ENCODE measurements at places on chromosomes 16 and 17.

DNA sequence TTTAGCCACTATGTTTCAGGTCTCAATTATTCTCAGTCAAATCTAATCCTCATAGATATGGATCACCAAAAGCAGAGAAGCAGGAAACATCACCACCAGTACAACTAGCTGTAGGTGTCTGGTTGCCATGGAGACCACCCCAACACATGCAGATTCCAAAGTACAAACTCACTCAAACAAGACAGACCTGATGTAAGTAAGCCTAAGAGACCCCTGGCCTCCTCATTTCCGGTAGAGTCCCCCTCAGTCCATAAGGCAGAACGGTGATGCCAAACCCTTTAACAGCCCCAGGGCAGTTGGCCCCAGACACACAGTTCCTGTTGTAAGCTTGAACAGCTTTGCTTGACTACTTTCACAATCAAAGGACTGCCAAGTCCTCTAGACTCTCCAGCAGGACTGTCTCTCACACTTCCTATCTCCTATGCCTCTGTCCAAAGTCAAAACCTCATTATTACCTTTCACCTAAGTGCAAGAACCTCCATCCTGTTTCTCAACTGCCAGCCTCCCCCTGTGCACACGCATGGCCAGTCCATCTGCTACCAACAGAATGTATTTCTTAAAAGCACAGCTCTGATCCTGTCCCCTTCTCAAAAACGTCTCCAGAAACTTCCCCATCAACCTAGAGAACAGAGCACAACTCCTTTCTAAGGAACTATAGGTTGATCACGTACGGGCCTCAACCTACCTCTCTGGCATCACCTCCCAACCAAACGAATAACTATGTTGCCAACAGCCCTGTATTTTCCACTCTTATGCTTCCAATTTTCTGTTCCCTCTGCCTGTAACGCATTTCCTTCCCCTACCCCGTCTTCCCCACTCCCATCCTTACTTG, 23.9 kb downstream of the SLC39A11 start:
- no peak for DNase-seq

DNA sequence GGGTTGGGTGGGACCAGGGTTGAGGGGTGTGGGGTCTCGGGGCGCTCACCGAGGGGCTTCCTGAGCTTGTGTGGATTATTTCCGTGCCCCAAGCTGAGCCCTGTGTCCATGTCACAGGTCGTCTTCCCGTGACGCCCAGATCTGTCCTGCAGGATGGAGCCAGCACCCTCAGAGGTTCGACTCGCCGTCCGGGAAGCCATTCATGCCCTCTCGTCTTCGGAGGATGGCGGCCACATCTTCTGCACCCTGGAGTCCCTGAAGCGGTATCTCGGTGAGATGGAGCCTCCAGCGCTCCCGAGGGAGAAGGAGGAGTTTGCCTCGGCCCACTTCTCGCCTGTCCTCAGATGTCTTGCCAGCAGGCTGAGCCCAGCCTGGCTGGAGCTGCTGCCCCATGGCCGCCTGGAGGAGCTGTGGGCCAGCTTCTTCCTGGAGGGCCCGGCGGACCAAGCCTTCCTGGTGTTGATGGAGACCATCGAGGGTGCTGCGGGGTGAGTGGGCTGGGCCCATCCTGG, 1.0 kb downstream of the TELO2 start:
- DNase-seq: no peak

DNA sequence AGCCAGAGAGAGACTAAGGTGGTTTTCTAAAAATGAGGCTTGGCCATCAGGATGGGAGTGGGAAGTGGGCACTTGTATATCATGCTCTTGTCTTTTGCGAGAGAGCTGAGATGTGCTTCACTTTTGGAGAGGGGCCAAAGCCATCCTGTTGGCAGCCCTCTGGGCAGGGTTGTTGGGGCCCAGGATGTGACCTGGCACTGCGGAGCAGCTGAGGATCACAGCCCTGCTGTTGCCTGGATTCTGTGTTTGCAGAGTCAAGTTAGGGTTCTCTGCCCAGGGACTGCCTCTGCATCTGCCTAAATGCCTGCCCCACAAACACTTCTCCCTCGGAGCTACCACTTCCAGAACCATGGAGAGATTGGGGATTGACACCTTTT, 71.2 kb downstream of the PLD6 start:
- no peak for DNase-seq

DNA sequence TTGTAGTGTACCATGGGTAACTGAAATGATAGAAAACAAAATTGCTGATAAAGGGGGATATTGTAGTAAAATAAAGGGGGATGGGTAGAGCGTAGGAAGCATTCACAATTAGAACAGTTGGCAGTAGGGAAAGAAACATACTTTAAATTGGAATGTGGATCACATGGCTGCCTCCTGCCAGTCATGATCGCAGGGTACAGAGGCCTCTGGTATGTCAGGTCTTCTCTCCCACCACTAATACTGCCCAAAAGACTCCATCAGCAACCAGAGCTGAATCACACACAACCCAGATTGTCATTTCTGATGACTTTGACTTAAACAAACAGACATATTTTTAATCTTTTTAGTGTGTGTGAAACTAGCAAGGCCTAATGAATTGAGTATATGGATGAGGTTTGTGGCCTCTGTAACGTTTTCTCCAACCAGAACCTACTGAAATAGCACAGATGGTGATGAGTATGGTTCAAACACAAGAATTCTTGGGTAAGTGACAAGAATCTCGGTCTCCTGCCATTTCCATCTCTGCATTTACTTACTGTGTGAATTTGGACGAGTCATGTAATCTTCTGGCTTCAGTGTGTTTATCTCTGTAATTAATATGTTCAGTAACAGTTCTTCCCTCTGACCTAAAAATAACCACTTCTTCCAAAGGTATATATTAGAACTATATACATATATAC, 112.6 kb downstream of the USP22 start:
- DNase-seq: no peak

- DNase-seq: no peak
These were observed 5.5 kb upstream of the SRCIN1 start for GRCh38 chr17:38611070-38611786.

DNA sequence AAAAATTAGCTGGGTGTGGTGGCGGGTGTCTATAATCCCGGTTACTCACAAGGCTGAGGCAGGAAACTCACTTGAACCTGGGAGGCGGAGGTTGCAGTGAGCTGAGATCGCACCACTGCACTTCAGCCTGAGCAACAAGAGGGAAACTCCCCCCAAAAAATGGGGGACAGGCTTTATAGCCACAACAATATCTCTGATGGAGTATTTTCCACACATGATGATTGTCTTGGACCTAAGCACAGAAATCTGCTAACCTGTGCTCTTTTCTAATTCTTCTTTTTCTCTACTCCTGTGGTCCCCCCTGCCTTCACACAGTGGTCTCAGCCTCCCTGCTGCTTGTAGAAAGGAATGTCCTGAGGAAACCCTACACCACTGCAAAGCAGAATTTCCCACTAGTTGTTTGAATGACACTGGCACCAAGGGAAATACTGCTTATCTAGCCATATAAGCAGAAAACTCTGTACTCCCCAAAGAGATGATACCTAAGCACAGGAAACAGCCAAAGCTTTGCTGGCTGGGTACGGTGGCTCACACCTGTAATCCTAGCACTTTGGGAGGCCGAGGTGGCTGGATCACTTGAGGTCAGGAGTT, 117.6 kb downstream of the USP31 start:
- no peak for DNase-seq

GRCh38 chr17:42818379-42818778, 5.7 kb downstream of the BECN1 start:
- no peak for DNase-seq

DNA sequence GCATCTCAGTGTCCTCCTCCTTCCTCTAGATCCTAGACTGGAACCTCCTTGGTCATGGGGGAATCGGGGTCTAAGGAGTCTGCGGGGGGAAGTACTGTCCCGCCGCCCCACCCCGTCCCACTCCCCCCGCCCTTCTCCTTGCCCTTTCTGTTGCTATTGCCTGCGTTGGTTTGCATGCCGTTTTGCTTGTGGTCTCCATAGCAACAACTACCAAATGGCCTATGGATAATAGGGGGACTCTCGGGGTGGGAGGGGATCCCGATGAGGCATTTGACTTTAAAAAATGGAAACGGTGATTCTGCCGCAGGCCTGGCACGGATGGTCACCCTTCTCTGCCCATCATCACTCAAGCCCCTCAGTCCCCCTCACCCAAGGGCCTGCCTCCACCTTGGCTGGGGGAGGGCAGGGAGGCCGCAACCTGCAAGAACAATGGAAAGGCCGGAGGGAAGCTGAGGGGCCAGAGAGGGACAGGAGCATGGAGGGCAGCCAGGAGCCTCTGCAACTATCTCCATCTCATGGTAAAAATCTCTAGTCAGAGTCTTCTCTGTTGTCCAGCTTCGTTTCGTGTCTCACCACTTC, 231.4 kb upstream of the TNRC6C start:
- DNase-seq: no peak

DNA sequence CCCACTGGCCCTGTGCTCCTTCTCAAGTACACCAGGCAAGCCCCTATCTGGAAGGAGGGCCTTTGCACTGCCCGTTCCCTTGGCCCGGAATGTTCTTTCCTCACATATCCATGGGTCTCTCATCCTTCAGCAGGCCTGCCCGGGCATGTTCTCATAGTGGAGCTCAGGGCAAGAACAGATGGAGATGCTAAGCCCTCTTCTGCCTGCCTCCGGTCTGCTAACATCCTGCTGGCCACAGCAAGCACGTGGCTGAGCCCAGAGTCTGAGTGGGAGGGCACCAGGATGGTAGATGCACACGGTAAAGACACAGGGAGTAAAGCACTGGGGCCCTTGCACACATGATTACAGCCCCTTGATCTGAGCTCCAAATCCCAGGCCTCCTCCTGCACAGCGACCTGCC, 19.8 kb upstream of the ANKRD40CL start:
- no peak for DNase-seq

DNA sequence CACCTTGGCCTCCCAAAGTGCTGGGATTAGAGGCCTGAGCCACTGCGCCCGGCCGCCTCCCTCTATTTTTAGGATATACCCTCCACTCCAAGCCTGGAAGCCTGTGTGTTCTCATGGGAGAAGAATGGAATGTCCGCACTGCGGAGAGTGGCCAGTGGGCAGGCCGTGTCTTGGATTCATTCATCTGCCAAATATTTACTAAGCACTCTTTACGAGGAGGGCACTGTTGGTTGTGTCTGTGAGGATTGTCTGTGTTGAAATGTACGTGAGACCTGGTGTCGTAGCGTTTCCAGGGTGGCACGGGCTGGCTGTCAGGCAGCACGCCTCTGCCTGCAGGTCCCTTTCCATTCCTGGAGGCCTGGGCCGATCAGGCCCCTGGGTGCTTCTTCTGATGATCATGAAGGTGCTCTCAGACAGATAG, 19.2 kb downstream of the PGS1 start:
- DNase-seq: no peak

DNA sequence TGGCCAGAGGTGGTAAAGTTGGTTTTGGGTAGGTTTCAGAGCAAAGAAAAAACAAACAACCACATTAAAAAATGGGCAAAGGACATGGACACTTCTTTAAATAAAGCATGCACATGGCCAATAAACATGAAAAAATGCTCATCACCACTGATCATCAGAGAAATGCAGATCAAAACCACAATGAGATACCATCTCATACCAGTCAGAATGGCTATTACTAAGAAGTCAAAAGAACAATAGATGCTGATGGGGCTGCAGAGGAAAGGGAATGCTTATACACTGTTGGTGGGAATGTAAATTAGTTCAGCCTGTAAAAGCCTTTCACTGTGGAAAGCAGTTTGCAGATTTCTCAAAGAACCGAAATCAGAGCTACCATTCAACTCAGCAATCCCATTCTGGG, 598.4 kb upstream of the SOX9 start:
- DNase-seq: no peak

GRCh38 chr17:67488161-67488560, 111.1 kb downstream of the PITPNC1 start:
- no peak for DNase-seq

DNA sequence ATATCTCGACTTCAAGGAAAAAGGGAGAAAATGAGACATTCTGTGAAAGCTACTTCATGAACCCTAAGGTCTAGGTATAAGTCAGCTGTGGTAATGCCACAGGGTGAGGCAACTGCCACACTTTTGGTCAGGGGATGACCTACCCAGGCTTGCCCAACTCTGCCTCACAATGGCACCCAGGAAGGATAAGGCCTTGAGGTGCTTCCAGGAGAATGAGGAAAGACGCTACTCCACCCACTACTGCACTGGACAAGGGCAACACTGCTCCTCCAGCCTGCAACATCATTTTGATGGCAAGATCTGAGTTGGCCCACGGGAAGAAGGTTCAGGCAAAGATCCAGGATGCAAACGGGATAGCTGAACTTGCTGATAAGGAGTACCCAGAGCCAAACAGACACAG, 22.0 kb upstream of the GFOD2 start:
- DNase-seq: no peak

DNA sequence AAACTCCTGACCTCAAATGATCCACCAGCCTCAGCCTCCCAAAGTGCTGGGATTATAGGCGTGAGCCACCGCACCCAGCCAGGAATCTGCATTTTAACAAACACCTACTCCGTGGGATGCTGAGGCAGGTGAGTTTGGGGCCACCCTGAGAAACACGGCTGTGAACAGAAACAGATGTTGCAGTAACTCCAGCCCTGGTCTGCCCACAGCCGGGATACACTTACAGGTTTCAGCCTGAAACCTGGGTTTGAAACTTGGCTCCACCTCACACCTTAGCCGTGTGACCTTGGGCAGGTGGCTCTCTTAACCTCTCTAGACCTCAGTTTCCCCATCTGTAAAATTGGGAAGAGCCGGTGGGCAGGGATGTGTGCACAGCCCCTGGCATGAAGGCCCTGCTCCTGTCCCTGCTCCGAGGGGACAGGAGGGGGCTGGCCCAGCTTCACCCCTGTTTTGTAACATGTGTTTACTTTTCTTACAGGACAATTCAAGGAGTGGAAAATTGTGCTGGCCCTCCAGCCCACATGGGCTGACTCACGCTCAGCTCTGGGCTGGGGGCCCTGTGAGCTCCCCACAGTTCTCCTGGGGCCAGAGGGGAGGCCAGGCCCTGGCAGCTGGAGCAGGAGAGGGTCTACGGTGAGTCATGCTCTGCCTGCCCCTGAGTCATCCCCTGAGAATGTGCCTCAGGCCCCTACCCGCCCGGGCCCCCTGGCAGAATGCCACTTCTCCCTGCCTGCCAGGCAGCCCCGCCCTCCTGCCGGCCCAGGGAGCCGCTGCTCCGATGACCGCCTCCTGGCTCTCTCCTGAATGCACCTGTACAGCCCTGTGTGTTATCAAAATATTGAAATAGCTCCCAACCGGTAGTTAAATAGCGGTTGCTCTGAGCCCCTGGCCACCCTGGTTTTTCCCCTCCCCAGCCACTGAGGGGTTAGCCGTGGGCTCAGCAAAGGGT, 7.7 kb upstream of the PPL start:
- DNase-seq: no peak

GRCh38 chr16:84726079-84726668, 26.4 kb downstream of the USP10 start:
- no peak for DNase-seq

GRCh38 chr16:54355251-54355650, 68.7 kb upstream of the IRX3 start:
- no peak for DNase-seq

All from D721Med (cell line).